ENCODE measurements at places on chromosomes 6 and 20.

DNA sequence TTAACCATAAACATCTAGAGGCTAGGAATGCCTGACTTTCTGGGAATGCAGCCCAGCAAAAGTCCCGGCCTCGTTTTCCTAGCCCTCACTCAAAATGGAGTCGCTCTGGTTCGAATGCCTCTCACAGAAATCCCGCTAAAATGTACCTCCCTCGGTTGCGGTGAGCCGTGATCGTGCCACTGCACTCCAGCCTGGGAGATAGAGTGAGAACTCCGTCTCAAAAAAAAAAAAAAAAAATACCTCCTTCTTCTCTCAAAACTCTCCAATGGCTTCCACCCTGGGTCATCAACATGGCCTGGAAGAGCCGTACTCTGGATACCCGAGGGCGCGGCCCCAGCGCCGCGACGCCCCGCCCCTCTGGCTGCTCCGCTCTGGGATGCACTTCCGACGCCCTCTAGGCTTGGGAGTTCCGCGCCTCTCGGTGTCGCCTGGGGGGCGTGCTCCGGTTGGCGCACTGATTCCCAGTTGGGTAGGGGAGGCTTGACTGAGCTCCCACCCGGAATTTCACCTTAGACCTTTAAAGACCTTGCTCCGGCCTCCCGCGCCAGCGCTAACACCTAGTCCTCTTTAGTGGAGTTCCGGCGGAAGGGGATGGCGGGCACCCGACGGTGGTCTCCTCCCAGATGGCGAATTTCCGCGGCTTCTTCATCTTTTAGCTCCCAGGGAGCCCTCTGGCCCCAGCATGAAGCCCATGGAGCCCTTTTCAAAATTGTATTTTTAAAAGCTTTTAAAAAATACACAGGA, 12.3 kb downstream of the HMGN4 start:
- peak; percentile 55 for DNase-seq

DNA sequence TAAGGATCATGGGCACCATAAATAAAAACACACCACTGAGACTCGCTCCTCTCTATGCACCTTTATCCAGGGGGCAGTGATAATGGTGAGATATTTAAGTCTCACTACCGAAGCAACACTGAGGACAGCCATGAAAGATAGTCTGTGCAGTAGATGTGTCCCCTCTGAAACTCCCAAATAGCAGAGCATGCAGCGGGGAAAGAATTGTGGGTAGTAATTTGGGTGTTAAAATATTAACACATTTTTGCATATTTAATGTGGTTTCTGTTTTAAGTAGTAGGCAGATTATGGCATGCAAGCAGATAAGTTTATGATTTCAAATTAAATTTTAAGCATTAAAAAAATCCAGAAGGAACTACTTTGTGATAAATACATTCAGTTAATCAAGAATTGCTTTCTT, 82.7 kb downstream of the CTNNBL1 start:
- DNase-seq, result no peak

GRCh38 chr6:133631421-133631820, 257.5 kb upstream of the TCF21 start:
- DNase-seq, result peak; percentile 67

DNA sequence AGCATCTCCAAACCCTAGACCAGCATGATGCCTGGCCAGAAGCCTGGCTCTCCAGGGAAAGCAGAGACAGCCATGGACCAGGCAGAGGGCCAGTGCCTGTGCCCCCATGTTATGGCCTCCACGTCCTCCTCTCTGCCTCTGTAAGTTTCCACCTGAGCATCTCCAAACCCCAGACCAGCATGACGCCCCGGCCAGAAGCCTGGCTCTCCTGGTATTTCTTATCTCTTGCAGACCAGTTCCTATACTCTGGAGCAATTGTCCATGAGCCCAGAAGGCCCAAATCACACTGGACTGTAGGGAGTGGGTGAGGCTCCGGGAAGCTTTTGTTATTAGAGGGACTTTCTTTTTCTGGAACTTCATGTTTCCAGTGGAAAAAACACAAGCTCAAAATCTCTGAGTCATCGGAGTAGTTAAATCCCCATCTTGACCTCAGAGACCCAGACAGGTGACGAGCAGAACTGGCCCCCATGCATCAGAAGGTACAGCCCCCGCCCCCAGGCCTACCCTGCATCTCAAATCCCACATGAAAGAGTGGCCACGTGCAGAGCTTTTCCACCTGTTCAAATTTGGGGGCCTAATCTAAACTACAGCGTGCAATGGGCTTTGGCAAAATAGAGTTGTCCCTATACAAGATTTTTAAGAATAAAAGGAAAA, 110.2 kb upstream of the FOXQ1 start:
- DNase-seq, result no peak

DNA sequence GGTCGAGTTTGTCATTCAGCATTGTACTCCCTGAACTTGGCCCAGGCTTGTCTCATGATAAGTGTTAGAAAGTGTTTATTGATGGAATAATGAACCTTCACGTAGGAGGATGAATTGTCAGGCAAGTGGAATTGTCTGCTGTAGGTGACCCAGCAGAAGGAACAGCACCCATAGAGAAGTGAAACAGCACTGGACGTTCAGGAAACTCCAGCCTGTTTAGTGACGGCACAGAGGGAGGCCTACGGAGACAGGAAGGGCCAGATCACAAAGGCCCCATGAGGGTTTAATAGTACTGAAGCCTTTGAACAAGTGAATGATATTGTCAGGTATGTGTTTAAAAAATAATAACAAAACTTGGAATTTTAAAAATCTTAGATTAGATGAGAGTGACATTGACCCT, 2.9 kb downstream of the STX11 start:
- no peak for DNase-seq

- no peak for DNase-seq
Measured at GRCh38 chr6:50463931-50464330, 249.4 kb upstream of the TFAP2D start.

DNA sequence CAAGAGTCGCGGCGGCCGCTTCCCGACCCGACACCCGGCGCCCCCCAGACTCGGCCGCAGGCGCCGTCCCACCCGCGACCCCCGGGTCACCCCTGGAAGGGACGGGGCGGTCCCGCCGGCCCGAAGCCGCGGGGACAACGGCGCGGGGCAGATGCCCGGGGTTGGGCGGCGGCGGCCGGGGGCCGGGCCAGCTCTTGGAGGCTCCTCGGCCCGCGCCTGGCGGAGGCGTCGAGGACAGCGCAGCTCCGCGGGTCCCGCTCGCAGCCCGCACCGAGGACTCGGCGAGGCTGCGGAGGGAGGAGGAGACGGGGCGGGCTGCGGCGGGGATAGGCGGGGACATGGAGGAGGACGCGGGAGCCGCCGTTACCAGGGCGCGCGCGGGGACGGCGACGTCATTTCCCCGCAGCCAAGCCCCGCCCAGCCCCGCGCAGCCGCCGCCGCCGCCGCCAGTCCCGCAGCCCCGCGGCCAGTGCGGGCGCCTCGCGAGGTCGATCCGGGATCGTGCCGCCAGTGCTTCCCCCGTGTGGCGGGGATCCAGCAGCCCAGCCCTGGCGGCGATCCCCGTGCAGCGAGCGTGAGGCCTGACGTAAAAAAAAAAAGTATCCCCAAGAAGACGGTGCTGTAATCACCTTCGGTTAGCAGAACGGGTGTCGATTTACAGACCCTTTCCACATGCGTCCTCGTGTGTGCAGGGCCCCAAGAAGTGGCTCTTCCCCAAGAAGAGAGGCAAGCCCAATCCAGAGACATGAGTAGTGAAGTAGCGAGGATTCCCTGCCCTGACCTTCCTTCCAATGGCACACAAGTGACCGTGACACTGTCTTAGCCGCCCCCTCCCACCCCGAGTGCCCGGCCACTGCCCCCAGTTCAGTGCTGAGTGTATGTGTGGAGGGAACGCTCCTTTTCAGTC, at the start of gene FAM184A:
Gene FAM184A (minus strand): TSS at position 289 of the 907 bp plus-strand sequence. CDS start 365 bp downstream, outside the sequence.
- DNase-seq, result peak; percentile 45

DNA sequence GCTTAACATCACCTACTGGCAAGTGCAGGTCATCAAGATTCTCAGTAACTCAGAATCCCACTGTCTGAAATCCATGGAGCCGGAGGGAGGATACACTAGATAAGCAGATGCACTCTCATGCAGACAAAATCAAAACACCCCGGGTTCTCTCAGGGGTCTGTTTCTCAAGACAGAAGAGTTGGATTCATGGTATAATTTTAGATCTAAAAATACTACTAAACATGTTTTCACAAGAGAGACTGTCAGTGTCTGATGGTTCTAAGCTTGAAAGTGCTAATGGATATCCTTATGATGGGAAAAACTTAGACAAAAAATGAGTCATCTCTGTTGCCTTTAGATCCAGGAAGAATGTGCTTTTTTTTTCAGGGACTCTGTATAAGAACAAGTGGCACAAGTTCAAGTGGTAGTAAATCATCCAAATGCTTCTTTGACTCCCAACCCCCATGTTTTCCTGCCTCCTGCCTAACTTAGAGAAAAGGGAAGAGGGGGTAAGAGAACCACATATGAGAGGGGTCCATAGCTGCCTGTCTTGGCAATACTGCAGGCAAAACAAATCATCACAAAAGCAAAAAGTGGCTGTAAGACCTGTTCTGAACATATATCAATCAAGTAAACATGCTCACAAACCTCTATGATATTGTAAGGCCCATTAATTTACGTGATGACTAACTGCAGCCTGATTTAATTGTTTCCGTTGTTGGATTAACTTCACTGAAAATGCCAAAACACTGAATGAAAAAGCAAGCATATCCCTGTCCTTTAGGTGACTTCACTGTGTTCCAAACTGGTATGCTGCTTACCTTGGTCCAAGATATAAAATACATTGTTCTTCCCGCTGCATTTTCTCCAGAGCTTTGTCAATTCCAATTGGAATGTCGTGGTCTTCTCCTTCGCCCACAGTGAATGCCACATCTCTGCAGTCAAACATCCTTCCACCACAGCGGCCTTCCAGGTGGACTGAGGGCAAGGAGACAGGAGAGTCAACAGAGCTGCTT, 84.0 kb upstream of the TULP1 start:
- DNase-seq, result peak; percentile 95

GRCh38 chr6:41602422-41602743, 35.9 kb upstream of the MDFI start:
- no peak for DNase-seq

DNA sequence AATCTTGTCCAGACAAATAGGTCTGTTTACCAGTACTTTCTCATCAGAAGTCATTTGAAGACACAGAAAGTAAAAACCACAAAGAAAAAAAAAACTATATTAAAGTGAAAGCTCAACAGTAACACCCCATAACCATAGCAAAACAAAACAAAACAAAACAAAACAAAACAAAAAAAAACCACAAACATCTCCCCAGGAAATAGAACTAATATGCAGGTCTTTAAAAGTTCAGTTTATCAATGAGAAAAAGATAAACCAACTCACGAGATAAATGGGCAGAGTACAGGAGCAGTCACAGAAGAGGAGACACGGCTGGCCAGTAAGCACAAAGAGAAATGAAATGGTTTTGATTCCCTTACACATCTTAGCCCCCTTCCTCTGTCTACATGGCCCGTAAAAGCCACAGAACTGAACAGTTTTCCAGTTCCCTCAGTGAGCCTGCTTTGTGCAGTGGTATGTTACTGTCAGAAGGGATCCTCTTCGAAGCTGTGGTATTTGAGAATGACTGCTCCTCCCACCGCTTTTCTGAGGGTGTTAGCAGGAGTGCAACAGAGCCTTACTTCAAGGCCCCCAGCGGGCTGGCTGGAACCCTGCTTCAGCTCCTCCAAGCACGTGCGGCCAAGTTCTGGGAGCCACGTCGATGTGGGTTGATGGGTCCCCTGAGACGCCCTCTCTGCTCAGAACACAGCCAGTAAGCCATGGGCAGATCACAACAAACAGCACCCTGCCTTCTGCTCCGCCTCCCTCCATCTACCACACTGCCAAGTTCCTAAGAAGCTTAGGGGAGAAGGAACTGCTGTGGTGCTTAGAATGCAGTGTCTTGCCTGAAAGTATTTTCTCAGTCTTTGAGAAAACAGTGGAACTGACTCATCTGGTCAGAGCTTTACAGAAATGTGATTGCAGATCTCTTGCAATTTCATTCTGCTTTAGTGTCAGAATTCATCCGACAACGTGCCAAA, 14.0 kb downstream of the UST start:
- DNase-seq, result peak; percentile 95

DNA sequence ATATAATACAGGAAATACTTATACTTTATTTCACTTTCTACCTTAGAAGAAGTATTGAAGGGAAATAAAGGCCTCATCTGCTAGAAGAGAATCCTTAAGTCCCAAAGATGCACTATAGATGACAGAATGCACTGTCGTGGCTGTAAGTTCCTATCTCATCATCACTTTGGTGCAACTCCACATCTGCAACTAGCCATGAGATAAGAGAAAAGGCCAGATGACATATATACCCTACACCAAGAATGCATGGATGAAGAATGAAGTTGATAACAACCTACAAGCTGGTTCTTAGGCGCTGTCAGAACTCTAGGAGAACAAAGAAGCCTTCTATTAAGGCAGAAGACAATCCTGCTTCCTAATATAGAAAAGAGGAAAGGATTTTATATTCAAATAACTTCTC, 11.6 kb upstream of the PLN start:
- DNase-seq, result no peak

- peak; percentile 67 for DNase-seq
Measured at GRCh38 chr6:11700118-11700718, 78.4 kb downstream of the ADTRP start.

GRCh38 chr6:39530201-39530759, 194.9 kb downstream of the KIF6 start:
- DNase-seq, result peak; percentile 37

- DNase-seq, result peak; percentile 96
Measured at GRCh38 chr20:19688031-19688806, 69.8 kb upstream of the RIN2 start.

DNA sequence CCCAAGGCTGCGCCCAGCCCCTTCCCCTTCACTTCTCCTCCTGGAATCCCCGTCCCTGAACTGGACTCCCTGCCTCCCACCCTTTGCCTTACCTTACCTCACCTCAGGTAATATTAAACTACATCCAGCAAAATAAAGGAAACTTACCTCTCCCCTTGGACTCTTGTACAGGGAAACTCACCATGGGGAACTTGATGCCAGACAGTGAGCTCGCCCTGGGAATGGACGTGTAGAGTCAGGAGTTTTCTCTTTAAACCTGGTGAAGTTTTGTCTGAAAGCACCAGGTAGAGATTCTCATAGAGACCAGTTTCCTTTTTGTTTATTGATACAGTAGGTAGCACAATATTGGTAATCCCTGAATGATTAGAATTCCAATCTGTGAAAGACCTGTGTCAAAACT, 544 bp upstream of the HLA-C start:
- peak; percentile 10 for DNase-seq

DNA sequence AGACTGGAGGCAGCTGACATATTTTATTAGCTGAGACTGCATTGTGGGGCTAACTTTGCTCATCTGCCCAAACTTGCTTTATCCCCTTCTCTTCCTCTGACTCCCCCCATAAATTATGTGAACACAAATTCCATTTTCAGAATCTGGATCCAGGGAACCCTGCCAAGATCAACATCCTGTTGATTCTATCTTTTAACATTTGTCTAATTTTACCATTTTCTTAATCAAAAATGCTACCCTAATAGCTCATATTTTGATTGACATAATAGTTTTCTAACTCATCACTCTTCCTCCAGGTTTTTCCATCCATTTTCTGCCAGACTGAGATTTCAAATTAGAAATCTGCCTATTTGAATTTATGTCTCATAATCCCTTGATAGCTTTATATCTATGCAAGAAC, 184.7 kb upstream of the PRSS16 start:
- peak; percentile 4 for DNase-seq
